Common myeloid progenitor, CD34-positive (primary cell): ENCODE measurements at places on chromosomes 5 and 9.

DNA sequence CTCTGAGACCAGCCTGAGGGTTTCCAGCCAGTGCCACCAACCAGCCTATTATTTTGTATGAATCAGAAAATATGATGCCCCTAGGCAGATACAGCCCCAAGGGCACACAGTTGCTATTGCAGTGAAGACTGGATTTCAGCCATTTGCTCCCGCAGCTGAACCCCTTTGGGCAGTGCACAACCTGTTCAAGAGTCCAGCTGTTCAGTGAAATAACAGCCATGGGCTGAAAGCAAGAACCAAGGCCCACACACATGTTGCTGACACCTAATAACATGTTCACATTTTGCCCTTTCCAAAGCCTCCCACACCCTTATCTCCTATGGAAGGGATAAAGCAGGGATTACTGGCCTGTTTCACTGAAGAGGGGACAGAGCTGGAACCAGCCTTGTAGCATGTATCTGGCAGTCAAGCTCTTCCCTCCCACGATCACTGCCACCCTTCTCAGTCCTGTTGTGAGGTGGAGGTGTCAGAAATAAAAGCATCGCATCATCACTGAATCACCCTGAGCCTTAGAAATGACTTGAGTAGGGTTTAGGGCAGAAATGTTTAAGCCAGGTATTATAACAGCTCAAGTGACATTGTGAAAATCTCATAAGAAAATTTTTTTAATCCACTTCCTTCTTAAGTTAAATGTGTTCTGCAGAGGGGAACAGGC lies 137.1 kb upstream of the FSTL4 start:
- DNase-seq: no peak

GRCh38 chr9:82923092-82923911 lies 139.6 kb downstream of the RASEF start:
- DNase-seq: no peak

DNA sequence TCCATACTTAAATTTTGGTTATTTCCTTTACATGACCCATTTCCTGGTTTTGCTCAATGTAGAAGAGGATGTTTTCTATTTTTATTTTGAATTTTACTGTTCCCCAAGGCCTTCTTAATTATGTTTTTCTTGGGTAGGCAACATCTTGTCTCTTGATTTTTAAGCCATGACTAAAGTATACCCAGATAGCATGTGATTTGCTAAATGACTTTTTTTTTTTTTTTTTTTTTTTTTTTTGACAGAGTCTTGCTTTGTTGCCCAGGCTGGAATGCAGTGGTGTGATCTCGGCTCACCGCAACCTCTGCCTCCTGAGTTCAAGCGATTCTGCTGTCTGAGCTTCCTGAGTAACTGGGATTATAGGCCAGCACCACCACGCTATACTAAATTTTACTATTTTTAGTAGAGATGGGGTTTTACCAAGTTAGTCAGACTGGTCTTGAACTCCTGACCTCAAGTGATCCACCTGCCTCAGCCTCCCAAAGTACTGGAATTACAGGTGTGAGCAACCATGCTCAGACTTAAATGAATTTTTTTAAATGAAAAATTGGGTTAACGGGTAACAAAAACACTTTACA lies 198.6 kb upstream of the DAB2 start:
- no peak for DNase-seq

DNA sequence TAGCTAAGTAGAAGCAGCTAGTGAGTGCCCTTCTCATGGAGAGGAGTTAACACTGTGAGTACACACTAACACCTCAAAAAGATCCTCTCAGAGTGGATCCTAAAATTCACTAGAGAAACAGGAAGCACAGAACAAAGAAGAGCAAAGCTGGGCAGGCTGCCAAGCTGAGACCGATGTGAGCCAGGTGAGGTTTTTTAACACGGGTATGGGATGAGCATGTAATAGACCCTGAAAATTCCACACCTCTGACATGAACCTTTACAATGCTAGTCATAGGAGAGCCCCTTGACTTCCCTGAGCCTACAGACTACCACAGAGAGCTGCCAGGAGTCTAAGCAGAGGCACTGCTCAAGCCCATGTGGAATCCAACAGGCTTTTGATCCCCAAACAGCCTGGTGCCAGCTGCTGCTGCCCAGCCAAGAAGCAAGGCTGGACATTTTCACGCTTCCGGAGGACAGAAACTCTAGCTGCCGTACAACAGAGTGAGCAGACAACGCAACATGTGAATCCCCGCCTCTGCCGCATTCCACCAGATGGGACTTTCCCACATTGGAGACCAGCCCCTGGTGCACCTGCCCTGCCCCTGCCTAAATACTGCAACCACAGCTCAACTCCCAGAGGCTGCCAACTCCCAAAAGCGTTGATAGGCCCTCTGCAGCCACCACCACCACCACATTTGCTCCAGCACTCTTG lies 280.8 kb downstream of the CDH10 start:
- no peak for DNase-seq

DNA sequence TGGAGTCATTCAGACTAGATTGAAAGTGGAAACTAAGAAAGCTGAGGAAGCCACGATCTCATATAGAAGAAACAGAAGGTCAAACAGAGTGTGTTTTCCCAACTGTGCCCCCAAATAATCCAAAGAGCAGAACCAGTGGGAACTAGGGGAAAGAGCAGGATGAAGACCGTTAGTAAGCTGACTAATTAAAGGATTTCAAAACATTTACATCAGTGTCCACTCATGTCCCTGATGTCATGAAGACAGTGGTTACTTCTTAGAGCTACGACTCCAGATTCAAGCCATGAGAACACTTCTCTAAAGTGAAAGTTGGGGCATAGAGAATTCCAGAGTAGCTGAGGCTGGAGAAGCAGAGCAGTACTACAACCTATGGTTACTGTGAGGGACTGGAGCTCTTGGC lies 119.6 kb upstream of the SLC12A2 start:
- DNase-seq: no peak

- DNase-seq: no peak
Observed at GRCh38 chr5:86644843-86645242, 27.1 kb downstream of the COX7C start.

DNA sequence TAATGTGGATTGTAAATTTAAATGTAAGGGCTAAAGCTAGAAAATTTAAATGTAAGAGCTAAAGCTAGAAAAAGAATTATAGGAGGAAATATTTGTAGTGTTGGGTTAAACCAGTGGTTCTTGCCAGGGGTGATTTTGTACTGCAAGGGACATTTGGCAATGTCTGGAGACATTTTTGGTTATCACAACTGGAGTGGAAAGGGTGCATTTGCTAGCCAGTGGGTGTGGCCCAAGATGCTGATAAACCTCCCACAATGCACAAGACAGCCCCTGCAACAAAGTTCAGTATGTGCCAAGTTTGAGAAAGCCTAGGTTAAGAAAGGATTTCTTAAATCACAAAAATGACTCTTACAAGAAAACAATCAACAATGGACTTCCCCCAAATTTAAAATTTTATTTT lies 31.6 kb upstream of the ELL2 start:
- DNase-seq: no peak

DNA sequence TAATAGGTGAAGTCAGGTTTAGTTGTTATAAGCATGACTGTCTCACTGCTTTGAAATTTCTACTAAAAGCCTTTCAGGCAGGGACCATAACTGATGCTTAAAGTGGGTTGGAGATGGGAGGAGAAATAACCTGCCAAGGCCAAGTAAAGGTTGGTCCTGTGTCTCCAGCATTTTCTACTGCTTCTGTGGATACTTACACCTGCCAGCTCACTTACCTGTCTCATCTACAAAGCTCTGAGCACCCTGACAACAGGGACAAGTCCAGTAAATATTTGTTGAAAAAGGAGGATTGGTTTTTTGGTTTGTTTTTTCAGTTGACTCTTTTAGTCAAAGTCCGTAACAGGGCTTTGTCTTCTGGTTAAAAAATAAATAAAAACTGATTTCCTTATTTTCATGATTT lies 38.6 kb downstream of the GRAMD2B start:
- no peak for DNase-seq

GRCh38 chr5:12354686-12355085 lies 450.4 kb upstream of the CTNND2 start:
- no peak for DNase-seq
